ENCODE measurements at places on chromosomes 16 and 17.

DNA sequence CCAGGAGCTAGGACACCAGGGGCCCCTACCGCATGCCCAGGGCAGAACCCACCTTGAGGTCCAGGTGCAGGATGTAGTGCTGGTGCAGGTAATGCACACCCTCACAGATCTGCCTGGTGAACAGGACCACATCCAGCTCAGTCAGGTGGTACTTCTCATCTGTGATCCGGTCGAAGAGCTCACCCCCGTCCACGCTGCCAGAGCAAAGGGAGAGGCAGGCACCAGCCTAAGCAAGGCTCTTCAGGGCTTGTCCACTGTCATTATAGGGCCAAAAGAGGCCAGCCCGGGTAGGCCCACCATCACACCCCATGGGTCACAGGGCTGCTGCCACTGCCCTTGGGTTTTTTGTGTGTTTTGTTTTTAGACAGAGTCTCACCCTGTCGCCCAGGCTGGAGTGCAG, 21.0 kb downstream of the MYLK3 start:
- DNase-seq: no peak

DNA sequence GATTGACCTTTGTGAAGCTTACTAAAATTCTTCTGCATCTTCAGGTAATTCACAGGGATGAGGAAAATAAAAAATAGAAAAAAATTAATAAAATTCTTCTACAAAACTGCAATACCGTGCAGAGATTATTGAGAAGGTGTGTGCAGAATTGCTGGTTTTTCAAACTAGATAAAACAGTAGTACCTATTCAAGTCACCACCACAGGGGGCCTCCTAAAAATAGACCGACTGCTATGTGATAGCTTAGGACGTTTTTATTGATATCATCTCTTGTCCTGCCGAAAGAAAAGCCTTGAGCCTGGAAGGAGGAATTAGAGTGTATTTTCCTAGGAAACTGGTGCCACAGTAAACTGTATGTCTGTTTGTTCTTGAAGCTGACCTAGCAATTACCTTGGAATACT, 325.9 kb downstream of the ZFHX3 start:
- no peak for DNase-seq

DNA sequence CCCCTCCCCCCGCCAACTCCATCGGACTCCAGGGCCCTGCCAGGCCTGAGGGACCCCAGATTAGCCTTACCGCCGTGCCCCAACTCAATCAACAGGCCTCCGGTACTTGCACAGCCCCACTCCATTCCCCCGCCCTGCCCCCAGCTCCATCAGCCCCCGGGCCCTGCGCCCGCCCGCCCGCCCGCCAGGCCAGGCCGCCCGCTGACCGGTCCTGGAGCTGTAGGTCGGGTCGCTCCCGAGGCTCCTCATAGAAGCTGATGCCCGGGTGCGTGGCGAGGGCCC, 308 bp downstream of the GTF3C1 start:
- no peak for DNase-seq

GRCh38 chr17:42284566-42284965, 3.7 kb upstream of the STAT5A start:
- DNase-seq: peak; percentile 24

DNA sequence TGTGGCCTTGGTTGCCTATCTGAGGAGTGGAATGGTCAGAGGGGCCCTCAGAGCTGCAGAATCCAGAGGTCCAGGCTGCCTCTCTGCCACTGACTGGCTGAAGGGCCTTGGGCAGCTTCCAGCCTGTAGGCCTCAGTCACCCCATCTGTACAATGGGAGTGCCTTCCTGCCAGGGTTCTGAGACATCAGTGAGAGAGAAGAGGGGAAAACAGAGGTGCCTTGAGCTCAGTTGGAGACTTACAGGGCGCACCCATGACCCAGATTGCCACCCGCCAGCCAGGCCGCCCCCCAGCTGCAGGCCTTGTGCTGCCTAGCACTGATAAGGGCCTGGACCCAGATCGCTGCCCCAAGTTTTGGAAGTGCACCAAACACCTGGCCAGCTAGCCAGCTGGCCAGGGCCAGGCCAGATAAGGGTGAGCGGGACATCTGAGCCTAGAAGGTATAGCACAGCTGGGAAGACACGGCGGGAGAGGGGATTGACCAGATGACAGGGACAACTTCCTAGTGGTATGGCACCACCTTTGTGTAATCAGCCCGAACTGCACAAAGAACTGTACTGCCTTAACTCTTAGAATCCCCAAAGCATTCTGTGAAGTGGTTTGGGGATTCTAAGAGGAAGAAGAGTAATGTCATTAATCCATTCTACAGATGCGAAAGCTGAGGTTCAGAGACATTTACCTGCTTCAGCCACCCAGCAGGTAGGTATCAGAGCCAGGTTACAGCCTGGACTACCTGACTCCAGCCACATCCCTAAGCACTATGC, 1.4 kb downstream of the SLC4A1 start:
- no peak for DNase-seq

DNA sequence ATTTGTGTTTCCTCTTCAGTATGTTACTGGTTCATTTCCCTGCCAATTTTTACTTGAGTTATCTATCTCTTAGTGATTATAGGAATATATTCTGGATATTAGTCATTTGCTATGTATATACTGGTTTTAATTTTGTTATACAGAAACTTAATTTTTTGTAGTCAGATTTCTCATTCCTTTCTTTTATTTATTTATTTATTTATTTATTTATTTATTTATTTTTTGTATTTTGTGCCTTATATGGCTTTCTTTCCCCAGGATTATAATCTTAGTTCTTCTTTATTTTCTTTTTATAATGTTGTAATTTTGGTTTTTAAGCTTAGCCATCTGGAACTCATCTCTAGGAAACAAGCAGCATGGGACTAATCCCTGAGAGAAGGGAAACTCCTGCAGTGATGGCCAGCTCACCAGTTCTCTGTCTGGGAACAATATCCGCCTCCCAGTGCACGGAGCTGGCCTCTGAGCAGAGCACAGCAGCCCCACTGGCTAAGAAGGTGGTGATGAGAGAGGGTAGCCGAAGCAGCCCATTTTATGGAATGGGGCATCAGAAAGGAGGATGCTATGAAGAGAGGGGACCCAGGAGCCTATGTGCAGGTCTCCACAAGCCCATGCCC, 54.5 kb upstream of the ADORA2B start:
- no peak for DNase-seq
